HS-5 (cell line): ENCODE measurements at places on chromosomes 3 and 15.

- DNase-seq = no peak
Observed at GRCh38 chr3:58183221-58183620, 27.6 kb downstream of the DNASE1L3 start.

- DNase-seq = no peak
Observed at GRCh38 chr15:31023841-31024240, 32.4 kb upstream of the MTMR10 start.

- DNase-seq = no peak
Observed at GRCh38 chr15:91099616-91099994, 452 bp upstream of the SV2B start.

GRCh38 chr15:74385733-74386132, 18.3 kb upstream of the CYP11A1 start:
- DNase-seq = no peak

- no peak for DNase-seq
Observed at GRCh38 chr3:197692641-197693040, 44.1 kb downstream of the RUBCN start.

DNA sequence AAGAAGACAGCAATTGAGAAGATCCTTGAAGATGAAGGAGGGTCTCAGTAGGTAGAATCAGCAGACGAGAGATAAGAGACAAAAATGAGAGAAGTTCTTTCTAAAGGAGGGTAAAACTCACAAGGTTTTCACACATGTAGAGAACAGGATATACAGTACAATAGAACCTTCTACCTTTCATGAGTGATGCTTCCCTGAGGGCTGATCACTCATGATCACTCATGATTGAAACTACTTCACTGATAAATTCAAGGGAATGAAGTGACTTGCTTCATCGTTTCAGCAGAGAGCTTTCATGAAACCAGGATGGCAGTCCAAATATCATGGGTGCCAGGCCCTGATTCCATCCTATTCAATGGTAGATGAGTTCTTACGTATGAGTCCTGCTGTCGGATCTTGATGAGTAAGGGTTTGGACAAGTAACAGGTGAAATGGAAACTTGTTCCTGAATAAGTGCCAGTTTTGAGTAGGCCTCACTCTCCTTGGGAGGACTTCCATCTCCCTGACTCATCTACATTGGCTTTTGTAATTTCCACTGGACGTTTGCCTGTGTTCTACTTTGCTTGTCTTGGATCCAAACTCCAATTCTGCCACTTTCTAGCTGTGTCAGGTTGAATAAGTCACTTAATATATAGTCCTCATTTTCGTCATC, 9.6 kb upstream of the CLDN16 start:
- no peak for DNase-seq

DNA sequence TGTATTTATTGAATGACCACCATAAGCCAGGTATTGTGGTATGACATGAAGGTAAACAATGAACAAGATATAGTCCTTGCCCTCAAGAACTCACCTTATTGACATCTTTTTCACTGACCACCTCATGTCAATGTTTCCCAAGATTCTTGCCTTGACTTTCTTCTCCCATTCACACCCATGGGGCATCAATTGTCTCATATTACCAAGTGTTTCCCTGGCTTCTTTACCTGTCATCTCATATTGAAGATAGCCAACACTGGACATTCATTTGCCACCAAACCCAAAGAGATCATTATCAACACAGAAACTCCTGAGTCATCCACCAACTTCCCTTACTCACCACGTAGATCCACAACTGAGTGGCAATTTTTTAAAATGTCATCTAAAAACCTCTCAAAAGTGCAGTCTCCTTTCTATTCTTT, 2.2 kb downstream of the EFHB start:
- no peak for DNase-seq

GRCh38 chr15:29826908-29827820, 4.9 kb upstream of the TJP1 start:
- no peak for DNase-seq
